NCI-H1436 (cell line): ENCODE measurements at places on chromosomes 7 and 10.

DNA sequence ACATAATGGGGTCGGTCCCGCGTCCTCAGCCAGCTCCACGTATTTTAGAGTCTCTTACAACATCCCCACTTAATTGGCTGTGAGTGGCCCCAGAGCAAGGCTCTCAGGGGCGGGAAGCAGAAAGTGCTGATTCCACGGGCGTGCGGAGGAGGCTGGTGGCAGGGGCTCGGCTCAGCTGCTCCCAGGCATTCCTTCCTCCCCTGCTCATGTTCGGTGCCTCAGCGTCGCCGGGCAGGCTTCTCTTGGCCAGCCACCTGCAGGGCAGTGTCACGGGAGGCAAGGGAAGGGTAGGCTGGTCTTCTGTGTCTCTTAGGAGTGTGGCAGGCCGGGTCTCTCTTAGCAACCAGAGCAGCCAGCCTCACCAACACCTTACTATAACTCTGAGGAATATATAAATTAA is 33.8 kb downstream of the IL15RA start:
- peak; percentile 3 for DNase-seq

DNA sequence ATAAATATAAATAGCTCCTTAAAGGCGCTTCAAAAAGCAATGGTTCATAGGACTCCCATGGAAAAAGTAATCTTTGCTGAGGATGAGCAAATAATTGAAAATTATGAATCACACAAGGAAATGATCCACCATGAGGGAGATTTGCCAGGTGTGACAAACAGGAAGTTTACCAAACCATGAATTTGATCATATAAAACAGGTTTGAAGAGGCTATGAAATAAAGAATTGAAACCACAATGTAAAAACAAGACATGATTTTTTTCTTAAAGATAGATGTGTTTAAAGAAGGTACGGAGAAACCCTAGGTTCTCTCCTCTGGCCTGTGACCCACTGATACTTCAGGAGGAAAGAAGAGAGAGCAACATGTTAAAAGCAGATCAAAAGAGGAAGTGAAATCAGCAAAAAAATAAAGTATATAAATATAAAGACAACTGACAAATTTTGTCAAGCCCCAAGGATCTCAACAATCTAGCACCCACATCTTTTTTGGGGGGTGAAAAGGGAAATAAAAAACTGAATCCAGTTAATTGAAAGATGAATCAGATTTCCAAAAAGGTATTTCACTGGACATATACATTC is 111.3 kb upstream of the ASAH2 start:
- no peak for DNase-seq

GRCh38 chr7:131004371-131004770 is 270.4 kb upstream of the KLF14 start:
- no peak for DNase-seq

GRCh38 chr7:70920876-70921275 is 211.1 kb upstream of the GALNT17 start:
- no peak for DNase-seq

GRCh38 chr7:142301299-142301698 is 43.4 kb upstream of the PRSS58 start:
- DNase-seq, result no peak

GRCh38 chr7:148927123-148928045 is 43.3 kb upstream of the EZH2 start:
- no peak for DNase-seq

GRCh38 chr7:23234569-23235296 is 11.8 kb upstream of the GPNMB start:
- DNase-seq, result no peak

GRCh38 chr7:2440608-2441245 is 35.5 kb downstream of the GRIFIN start:
- DNase-seq, result no peak

GRCh38 chr7:455110-455928 is 64.3 kb downstream of the PDGFA start:
- DNase-seq, result peak; percentile 45

GRCh38 chr10:70317943-70318318 is 34.1 kb upstream of the NPFFR1 start:
- DNase-seq, result no peak

- no peak for DNase-seq
Measured at GRCh38 chr7:102107474-102108104, 179.1 kb upstream of the SH2B2 start.

DNA sequence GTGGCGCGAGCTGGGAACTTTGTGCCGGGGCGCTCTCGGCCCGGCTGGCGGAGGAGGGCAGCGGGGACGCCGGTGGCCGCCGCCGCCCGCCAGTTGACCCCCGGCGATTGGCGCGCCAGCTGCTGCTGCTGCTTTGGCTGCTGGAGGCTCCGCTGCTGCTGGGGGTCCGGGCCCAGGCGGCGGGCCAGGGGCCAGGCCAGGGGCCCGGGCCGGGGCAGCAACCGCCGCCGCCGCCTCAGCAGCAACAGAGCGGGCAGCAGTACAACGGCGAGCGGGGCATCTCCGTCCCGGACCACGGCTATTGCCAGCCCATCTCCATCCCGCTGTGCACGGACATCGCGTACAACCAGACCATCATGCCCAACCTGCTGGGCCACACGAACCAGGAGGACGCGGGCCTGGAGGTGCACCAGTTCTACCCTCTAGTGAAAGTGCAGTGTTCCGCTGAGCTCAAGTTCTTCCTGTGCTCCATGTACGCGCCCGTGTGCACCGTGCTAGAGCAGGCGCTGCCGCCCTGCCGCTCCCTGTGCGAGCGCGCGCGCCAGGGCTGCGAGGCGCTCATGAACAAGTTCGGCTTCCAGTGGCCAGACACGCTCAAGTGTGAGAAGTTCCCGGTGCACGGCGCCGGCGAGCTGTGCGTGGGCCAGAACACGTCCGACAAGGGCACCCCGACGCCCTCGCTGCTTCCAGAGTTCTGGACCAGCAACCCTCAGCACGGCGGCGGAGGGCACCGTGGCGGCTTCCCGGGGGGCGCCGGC is 870 bp downstream of the FZD1 start:
- DNase-seq, result peak; percentile 51

DNA sequence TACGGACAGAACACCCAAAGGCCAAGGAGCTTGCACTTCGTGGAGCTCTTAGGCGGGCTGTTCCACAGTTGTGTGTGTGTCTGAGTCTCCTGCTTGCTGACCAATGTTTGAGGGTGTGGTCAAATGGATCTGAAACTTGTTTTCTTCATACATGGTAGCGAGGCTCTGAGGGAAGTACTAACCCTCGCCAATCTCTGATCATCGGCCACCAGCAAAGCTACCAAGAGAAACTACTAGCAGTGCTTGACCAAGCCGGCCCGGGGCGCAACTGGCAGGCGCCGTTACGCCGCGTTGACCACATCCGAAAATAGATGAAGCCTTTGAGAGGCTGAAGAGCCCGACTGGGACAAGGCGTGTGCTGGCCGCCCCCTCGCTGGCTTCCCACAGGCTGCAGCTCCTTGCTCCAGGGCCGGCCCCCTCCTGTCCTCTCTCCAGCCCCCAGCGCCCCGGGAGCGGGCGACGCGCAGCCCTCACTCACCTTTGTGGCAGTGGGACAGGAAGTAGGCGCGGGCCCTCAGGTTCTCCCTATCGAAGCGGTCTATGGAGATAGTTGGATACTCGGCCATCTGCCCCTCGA is 384 bp downstream of the DCLRE1C start:
- DNase-seq, result no peak

DNA sequence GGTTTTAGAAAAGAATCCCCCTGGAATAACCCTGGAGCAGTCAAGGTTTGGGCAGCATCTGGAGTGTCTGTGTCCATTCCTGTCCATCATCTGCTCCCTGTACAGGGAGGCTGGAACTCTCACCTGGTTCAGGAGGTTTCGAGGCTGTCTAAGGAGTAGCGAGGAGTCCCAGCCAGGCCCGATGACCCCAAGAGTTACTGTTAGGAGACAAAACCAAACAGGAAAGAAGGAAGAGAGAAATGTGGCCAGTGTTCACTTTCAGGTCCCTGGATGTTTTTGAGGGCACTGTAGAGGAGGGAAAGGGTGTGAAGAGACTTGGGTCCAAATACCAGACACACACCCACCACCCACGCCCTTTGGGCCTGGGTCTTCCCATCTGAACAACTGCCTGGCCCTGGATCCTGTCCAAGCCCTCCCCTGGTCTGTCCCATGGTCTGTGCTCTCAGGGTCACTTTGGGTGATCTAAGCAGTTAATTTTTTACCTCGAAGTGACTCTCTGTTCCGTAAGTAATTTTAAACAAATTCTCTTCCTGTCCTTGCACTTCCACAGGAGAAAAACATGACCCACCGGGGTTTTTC is 117.1 kb downstream of the ZMIZ1 start:
- no peak for DNase-seq

GRCh38 chr7:117581424-117581823 is 101.6 kb downstream of the CFTR start:
- DNase-seq, result no peak

- DNase-seq, result no peak
Measured at GRCh38 chr7:3194501-3195141, 106.4 kb upstream of the SDK1 start.

DNA sequence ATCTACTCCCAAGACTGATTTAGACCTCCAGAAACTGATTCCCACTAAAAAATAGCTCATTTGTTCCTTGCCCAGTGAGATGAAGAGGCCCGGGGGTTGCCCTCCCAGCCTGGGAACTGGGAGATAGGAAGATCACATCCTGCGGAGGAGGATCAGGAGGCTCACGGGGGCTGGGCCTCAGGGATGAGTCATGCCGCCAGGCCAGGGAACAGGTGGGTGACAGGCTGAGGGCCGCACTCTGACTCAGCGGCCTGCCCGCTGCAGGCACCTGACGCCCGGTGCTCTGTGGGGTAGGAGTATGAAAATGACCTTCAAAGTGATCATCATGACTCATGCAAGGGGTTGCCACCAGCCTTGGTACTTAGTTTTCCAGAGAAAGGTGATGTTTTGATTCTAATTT is 104.5 kb upstream of the ZPBP start:
- DNase-seq, result no peak

DNA sequence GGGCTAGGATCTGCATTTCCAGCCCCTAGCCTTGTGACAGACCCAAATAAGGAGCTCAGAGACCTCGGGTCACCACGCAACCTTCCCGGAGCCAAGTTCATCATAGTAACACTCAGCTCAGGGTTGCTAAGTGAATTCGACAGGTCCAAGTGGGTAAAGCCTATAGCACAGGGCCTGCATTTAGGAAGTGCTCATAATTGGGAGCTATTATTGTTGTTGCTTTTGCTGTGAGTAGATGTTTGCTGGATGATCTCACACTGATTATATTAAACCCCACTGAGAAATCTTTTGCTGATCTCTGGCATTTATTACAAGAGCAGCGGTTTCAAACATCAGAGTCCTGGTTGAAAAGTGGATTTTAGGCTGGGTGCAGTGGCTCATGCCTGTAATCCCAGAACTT is 20.3 kb upstream of the SAR1A start:
- DNase-seq, result no peak

- no peak for DNase-seq
Measured at GRCh38 chr10:48448796-48449195, 142.3 kb downstream of the MAPK8 start.

- DNase-seq, result no peak
Measured at GRCh38 chr7:107678110-107678753, 17.6 kb downstream of the SLC26A4 start.

DNA sequence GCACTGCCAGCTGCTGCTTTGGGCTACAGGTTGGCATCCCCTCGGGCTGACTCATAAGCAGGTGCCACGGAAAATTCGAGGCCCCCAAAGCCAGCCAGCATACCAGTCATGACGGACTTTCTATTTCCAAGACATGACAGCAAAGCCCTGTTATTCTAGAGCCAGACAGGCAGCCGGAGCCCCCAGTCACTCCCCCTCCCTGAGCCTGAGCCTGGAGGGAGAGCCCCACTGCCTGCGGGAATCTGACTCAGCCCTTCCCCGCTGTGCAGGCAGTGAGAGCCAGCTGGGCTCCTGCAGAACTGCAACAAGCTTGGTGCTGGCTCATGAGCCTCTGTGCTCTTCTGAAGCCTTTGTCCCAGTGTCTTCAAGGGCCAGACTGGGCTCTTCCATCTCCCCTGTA is 15.8 kb downstream of the BTBD16 start:
- no peak for DNase-seq

DNA sequence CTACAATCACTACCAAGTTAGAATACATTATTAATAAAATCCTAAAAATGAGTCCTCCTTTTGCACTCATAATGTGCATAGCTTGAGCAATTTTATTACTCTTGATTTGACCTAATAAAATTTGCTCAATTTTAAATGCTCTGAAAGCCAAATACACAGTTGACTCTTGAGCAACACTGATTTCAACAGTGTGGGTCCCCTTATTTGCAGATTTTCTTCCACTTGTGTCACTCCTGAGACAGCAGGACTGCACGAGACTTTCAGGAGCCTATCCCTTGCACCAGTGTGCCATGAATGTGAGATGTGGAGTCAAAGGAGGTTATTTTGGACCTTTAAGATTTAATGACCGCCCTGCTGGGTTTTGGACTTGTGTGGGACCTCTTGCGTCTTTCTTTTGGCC is 23.2 kb downstream of the RNF216 start:
- no peak for DNase-seq

- no peak for DNase-seq
Measured at GRCh38 chr7:115293628-115294240, 371.8 kb downstream of the MDFIC start.

GRCh38 chr7:146894927-146895326 is 778.3 kb downstream of the CNTNAP2 start:
- no peak for DNase-seq

GRCh38 chr7:130989101-130989795 is 255.2 kb upstream of the KLF14 start:
- DNase-seq, result no peak

DNA sequence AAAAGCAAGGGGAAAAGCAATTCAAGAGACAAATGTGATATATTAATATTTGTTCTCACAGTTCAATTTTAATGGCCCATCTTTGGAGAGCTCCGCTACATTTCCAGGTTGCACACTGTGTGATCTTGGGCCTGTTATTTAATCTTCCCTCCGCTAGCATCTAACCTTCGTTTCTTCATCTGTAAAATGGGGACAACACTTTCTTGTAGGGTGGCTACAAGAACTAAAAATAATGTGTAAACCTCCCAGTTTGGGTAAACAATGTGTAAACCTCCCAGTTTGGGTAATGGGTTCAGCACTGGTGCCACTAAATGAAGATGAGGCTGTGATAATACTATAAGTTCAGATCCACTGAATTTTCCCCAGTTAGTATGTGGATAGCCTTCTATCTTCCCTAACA is 99.5 kb downstream of the CDK6 start:
- no peak for DNase-seq

- DNase-seq, result no peak
Measured at GRCh38 chr10:107813451-107814162, 649.1 kb upstream of the SORCS1 start.

DNA sequence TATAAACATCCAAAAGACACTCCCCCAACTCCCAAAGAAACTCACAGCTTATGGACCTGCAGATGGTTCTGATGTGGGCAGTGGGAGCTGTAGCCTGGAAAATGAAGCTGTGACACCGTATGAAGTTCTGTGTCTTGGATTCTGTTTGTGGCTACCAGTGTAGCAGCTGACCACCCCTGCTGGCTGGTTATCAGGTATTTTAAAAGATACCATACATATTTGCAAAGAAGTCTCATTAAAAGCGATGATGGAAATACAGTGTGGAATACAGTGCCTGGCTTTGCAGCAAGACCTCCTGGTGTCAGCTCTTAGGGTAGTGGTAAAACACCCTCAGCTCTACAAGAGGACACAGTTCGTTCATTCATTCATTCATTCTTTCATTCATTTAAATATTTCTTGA is 194.3 kb upstream of the PRKCQ start:
- no peak for DNase-seq
